Naive thymus-derived CD4-positive, alpha-beta T cell (primary cell): ENCODE measurements at places on chromosomes 11 and 22. TPM values are rescaled to one million over a fixed set of nuclear protein-coding genes. Genes with fewer than 3 reads are reported as not detected.
A peak's percentile ranks its signal among the peaks of the same experiment; 100 is the strongest.

DNA sequence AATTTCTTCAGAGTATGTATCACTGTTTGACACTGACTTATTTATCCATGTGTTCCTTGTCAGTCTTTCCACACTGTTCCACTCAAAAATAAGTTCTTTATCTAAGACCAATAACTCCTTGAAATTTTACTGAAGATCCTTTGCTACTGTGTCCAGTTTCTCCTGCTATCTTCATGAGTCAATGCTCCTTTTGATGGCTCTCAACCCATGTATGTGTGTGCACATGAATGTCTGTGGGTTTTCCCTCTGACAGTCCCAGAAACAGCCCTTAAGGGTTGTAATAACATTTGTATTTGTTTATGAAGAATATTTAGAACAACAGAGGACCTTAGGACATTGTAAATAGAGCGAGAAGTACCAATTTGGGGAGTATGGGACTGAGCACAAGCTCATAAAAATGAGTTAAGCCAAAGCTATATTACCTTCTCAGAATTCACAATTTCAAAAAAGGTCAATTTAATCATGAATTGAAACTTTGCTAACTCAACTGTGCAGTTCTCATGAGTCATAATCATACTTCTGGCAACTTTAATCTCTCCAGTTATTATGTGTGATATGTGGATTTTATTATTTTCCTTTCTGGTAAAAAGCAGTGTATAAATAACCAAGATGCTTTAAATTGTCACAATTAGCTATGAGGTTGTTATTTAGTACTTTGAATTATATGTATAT lies 533.6 kb downstream of the CNTN5 start:
- no peaks in the 10 kb centered on the region for H3K27me3 ChIP-seq
- no peaks in the 10 kb centered on the region for H3K4me1 ChIP-seq
- no peak overlapping the region for H3K27ac ChIP-seq
- no peaks in the 10 kb centered on the region for H3K36me3 ChIP-seq
- no peak for DNase-seq

- DNase-seq: no peak
- H3K27me3 ChIP-seq: no peaks in the 10 kb centered on the region
- no peak overlapping the region for H3K4me3 ChIP-seq
Measured at GRCh38 chr11:7592711-7593110, 78.9 kb downstream of the PPFIBP2 start.

DNA sequence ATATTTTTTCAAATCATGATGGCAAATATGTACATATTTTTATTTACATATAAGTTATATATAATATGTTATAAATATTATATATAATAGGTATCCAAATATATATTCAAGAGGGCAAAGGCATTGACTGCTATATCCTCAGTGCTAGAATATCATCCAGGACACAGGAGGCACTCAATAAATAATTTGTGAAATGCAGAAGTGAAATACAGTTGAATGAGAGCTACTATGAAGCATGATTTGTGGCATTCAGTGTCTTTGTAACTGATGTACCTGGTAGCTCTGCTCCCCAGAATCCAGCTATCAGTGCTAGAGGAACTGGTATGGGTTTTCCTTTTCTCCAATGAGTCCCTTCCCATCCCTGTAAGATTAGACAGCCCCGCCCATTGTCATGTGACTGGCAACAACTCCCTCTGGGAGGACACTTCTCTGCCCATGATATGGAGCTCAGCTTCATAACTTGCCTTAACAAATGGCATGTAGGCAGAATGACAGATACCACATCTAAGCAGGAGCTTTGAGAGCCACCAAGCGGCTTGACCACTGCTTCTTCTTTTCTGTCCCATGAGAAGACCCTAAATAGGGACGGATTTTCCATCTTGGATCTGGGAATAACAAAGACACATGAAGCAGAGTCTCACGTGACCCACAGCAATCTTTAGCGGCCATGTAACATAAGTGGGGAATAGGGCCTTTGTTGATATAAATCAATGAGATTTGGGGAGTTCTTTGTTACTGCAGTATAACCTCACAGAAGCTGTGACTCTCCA lies 10.2 kb upstream of the CD82 start:
- no peaks in the 10 kb centered on the region for H3K36me3 ChIP-seq
- peaks cover 13% of the 10 kb centered on the region for H3K4me1 ChIP-seq
- H3K4me3 ChIP-seq: no peak overlapping the region
- H3K27me3 ChIP-seq: no peaks in the 10 kb centered on the region
- no peak for DNase-seq

GRCh38 chr11:117706322-117706814 lies 90.6 kb downstream of the DSCAML1 start:
- no peak overlapping the region for H3K4me3 ChIP-seq
- H3K27me3 ChIP-seq: peaks cover 3% of the 10 kb centered on the region
- no peak for DNase-seq

- no peaks in the 10 kb centered on the region for H3K27me3 ChIP-seq
- H3K27ac ChIP-seq: no peak overlapping the region
- no peak for DNase-seq
Measured at GRCh38 chr11:28245131-28245530, 136.9 kb downstream of the METTL15 start.

GRCh38 chr22:49418341-49418894 lies 409.3 kb downstream of the BRD1 start:
- H3K27ac ChIP-seq: no peak overlapping the region
- no peaks in the 10 kb centered on the region for H3K4me1 ChIP-seq
- H3K27me3 ChIP-seq: no peaks in the 10 kb centered on the region
- H3K4me3 ChIP-seq: no peak overlapping the region
- H3K36me3 ChIP-seq: no peaks in the 10 kb centered on the region

DNA sequence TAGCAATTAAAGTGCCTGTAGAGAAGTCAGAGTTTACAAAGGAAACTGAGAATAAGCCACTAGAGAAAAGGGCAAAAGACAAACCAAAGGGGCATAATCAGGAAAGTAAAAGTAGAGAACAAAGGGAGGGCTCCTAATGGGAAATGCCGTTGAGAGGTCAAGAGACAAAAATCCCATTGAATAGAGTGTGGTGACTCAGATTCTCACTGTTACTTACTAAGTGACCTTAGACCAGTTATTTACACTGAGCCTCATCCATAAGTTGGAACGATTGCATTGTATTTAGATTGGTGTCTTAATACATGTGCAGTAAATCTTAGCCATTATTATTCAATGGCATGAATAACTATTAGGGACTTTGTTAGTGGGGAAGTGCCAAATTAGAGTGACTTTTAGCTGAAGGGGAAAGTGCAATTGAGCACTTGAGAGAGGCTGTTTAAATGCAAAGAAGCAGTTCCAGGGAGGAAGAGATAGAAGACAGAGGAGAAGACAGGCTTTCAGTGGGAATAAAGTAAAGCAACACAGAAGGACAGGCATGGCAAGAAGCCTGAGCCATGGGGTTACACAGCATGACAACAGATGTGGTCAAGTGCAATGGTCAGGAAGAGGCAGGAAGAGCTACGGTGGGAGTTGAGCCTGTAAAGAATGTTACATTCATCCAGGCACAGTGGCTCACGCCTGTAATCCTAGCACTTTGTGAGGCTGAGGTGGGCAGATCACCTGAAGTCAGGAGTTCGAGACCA lies 82.6 kb downstream of the UBASH3B start:
- H3K36me3 ChIP-seq: no peaks in the 10 kb centered on the region
- H3K27ac ChIP-seq: no peak overlapping the region
- no peak overlapping the region for H3K4me3 ChIP-seq
- DNase-seq: no peak
- peaks cover 52% of the 10 kb centered on the region for H3K4me1 ChIP-seq
- H3K27me3 ChIP-seq: no peaks in the 10 kb centered on the region

DNA sequence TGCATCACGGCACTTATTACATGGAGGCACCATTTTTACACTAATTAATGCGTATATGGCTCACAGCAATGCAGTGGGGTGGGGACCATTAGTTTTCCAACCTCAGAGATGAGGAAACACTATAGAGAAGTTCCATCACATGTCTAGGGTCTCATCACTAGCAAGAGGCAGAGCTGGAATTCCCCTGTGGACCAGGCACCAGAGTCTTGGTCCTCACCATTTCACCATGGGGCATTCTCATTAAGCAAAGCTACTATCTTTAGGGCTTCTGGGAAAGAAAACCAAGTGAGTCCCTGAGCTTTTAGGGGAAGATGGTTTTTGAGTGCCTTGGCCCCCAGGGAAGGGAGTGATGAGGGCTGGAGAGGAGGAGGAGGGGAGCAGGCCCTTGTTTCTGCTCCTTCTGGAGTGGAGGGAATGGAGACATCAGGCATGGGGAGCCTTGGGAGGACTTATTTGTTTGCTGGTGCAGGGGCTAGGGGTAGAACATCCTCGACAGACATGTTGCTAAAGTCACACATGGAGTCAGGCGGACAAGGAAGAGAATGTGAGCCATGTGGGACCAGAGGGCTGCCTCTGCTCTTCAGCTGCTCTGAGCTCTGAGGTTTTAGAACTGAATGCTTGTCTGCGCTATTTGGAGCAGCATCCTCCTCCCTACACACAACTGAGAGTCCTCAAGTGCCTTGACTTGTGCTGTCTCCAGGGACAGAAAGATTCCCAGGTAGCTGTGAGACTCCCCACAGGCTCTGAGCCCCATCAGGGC lies 40.3 kb upstream of the ZBED5 start:
- no peaks in the 10 kb centered on the region for H3K36me3 ChIP-seq
- no peak overlapping the region for H3K27ac ChIP-seq
- no peaks in the 10 kb centered on the region for H3K4me1 ChIP-seq
- no peak for DNase-seq

DNA sequence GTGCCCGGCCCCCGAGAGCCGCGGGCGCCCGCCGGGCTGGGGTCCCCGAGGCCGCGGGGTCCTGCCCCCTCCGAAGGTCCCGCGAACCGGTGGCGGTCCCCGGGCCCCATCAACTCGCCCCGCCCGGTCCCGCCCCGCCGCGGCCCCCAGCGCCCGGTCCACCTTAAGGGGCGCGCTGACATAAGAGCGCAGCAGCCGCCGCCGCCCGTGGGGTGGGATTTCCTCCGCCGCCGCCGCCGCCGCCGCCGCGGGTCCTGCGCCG lies at the start of gene ZDHHC8:
ZDHHC8 (plus strand) TSS at position 208 of the 262 bp plus-strand sequence. CDS start 144 bp downstream, outside the sequence.
- peaks cover 20% of the 10 kb centered on the region for H3K4me1 ChIP-seq
- no peaks in the 10 kb centered on the region for H3K36me3 ChIP-seq
- peak within 1 kb of the TSS; percentile 73 for H3K4me3 ChIP-seq
- no peaks in the 10 kb centered on the region for H3K27me3 ChIP-seq

- H3K4me3 ChIP-seq: no peak overlapping the region
- H3K4me1 ChIP-seq: no peaks in the 10 kb centered on the region
- no peak for DNase-seq
- H3K27ac ChIP-seq: no peak overlapping the region
- H3K36me3 ChIP-seq: no peaks in the 10 kb centered on the region
Measured at GRCh38 chr22:19803736-19804267, 43.2 kb downstream of the TBX1 start.

GRCh38 chr22:38788021-38788816 lies 5.7 kb downstream of the DNAL4 start:
- no peak overlapping the region for H3K4me3 ChIP-seq
- no peak overlapping the region for H3K27ac ChIP-seq
- no peaks in the 10 kb centered on the region for H3K36me3 ChIP-seq

DNA sequence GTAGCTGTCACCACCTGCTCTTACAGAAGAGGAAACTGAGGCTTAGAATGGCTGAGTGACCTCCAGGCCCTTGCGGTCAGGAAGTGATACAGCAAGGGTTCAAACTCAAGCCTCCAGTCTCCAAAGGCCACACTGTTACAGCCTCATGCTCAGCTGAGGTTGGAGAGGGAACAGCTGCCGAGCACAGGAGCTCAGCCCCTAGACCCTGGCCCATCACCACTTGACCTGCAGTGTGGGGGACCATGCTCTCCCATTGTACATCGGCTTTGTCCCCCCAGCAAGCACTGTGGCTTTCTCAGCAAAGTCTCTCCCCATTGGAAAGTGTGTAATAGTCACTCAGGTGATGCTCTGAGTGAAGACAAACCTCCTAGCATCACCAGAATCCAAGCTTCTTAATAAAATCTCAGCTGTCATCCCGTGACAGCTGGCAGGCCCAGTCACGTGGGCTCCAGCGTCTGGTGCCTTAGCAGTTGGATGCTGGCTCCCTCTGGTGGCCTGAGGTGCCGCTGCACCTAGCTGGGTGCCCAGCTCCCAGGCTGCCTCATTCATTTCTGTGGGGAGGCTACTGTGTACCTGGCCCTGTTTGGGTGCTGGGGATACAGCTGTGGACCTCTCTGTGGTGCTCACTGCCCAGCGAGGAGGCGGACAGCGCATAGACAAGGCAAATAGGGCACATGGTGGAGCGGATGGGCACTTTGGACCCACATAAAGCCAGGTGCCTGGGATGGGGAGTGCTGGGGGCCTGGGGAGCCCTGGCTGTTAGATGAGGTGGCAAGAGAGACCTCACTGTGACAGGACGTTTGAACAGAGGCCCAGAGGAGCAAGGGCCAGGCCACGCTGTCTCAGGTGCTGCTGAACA lies 19.1 kb upstream of the MYRF start:
- no peaks in the 10 kb centered on the region for H3K36me3 ChIP-seq
- no peaks in the 10 kb centered on the region for H3K27me3 ChIP-seq
- no peak overlapping the region for H3K4me3 ChIP-seq
- no peak overlapping the region for H3K27ac ChIP-seq
- H3K4me1 ChIP-seq: no peaks in the 10 kb centered on the region

GRCh38 chr11:35261197-35261596 lies 122.2 kb downstream of the CD44 start:
- H3K4me1 ChIP-seq: peaks cover 20% of the 10 kb centered on the region
- DNase-seq: no peak
- H3K27ac ChIP-seq: no peak overlapping the region
- no peaks in the 10 kb centered on the region for H3K36me3 ChIP-seq
- H3K27me3 ChIP-seq: no peaks in the 10 kb centered on the region

GRCh38 chr11:134573857-134574256 lies 161.8 kb upstream of the B3GAT1 start:
- H3K27me3 ChIP-seq: no peaks in the 10 kb centered on the region
- no peaks in the 10 kb centered on the region for H3K36me3 ChIP-seq
- no peak overlapping the region for H3K27ac ChIP-seq
- DNase-seq: no peak
- no peaks in the 10 kb centered on the region for H3K4me1 ChIP-seq
- H3K4me3 ChIP-seq: no peak overlapping the region

GRCh38 chr11:114237321-114238280 lies 58.6 kb upstream of the NNMT start:
- H3K4me3 ChIP-seq: no peak overlapping the region
- no peaks in the 10 kb centered on the region for H3K27me3 ChIP-seq
- H3K36me3 ChIP-seq: no peaks in the 10 kb centered on the region
- no peak for DNase-seq
- no peak overlapping the region for H3K27ac ChIP-seq

- H3K27ac ChIP-seq: no peak overlapping the region
- no peaks in the 10 kb centered on the region for H3K4me1 ChIP-seq
- no peak overlapping the region for H3K4me3 ChIP-seq
- H3K27me3 ChIP-seq: no peaks in the 10 kb centered on the region
- no peak for DNase-seq
Measured at GRCh38 chr22:45226503-45227186, 14.0 kb downstream of the KIAA0930 start.

GRCh38 chr11:83025267-83025704 lies 46.4 kb downstream of the RAB30 start:
- no peak overlapping the region for H3K27ac ChIP-seq
- H3K4me3 ChIP-seq: no peak overlapping the region
- H3K36me3 ChIP-seq: no peaks in the 10 kb centered on the region
- H3K27me3 ChIP-seq: no peaks in the 10 kb centered on the region

GRCh38 chr11:73249853-73250783 lies 22.0 kb upstream of the P2RY6 start:
- no peak overlapping the region for H3K27ac ChIP-seq
- H3K36me3 ChIP-seq: no peaks in the 10 kb centered on the region
- no peak overlapping the region for H3K4me3 ChIP-seq
- no peaks in the 10 kb centered on the region for H3K4me1 ChIP-seq
- H3K27me3 ChIP-seq: no peaks in the 10 kb centered on the region

GRCh38 chr11:26158251-26158650 lies 173.7 kb upstream of the ANO3 start:
- no peak overlapping the region for H3K27ac ChIP-seq
- H3K36me3 ChIP-seq: no peaks in the 10 kb centered on the region
- no peaks in the 10 kb centered on the region for H3K4me1 ChIP-seq
- no peak overlapping the region for H3K4me3 ChIP-seq
- no peaks in the 10 kb centered on the region for H3K27me3 ChIP-seq

The JAM3 gene
- total RNA-seq: 8.1 TPM

The SPI1 gene
- 247 TPM for total RNA-seq

The SLC3A2 gene
- 159 and 161 TPM in 2 replicates for total RNA-seq

The DNAJB7 gene
- not detected in 2 replicates for total RNA-seq
